SK-MEL-5 (cell line): ENCODE measurements at places on chromosomes 12 and 14. TPM values are rescaled to one million over a fixed set of nuclear protein-coding genes. Genes with fewer than 3 reads are reported as not detected.

DNA sequence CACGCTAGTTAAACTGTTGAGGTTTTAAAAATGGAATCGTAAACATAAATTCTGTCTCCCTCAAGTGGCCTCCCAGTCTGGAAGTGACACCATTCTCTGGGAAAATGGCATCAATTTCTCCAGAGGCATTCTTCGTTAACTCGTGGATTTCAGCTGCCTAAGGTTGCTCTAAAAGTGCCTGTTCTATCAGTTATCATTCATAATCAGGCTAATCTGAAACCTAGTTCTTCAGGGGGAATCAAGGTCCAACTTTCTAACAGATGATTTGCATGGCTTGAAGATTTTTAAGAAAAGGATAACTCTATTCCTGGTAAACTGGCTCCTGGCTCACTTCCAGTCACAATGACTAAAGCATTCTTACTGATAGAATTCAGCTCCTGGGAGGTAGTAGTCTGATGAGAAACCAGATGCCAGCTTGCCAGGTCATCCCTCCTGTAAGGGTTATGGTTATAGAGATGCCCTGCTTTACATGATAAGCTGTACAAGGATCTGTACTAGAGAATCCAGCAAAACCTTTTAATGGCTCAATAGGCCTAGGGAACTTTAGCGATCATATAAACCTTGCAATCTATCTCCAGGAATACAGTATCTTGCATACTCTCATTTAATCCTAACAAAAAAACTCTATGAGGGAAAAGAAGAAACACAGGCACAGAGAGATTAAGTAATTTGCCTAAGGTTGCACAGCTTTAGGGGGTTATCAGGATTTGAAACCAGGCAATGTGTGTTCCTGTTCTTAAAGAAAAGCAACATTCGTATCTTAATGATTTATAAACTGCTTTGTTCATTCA, 1.5 kb downstream of the L3HYPDH start:
- DNase-seq = peak; percentile 46

DNA sequence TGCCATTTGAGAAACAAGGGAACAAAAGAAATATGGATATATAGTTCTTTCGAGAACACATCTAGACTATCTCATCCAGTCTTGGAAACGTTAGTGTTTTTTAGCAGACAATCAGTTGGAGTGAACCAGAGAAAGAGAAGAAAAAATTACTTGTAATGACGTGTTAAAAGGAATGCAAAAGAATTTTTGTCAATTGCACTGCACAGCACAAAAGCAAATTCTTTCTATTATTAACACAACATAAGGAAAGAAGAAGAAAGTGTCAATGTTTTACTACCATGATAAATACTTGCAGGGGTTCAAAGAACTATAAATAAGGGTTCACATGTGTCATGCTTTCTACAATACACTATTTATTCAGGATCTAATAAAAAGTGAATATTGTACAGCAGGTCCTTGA, 27.5 kb upstream of the GSG1 start:
- DNase-seq = no peak

GRCh38 chr14:48193893-48194292, 518.5 kb upstream of the MDGA2 start:
- DNase-seq = no peak

The RPS6KA5 gene
- total RNA-seq = 3.7 and 4.3 TPM in 2 replicates

The NT5DC3 gene
- 34.6 and 37.9 TPM in 2 replicates for total RNA-seq
